ENCODE measurements at places on chromosomes 1 and 21.

GRCh38 chr1:6757719-6758435, 27.4 kb upstream of the CAMTA1 start:
- no peak for DNase-seq

DNA sequence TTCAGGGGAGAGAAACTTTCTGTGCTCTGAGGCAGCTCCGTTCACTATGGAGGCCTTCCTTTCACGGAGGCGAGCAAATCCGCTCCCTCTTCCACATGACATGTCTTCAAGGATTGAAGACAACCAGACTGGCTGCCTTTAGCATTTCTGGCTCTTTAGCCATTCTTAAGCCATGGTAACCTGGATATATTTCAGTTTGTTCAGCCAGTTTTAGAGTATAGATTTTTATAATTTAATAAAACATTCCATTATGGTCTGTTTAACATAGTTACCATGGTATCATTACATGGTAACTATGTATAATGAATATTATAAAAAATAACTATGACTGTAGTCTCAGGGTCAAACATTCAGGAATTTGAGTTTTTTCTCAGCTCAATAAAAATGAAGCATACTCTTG, 54.2 kb upstream of the NFIA start:
- DNase-seq: no peak

DNA sequence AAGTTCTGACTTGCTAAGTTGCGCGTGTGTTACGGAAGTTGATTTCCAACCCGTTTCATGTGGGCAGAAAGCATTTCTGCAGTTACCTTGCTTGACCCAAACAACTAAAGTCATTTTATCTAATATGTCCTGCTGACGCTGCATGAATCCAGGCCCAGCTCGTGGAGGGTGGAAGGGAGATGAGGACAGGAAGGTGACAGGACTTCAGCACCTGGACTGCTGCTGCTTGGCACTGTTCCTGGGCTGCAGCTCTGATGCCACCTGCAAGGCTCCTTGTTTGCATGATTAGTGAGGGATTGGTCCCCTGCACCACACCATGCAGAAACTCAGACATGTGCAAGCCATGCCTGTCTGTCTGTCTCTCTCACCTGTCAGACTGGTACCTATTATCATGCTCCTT, 198.4 kb downstream of the PRDM2 start:
- DNase-seq: no peak

DNA sequence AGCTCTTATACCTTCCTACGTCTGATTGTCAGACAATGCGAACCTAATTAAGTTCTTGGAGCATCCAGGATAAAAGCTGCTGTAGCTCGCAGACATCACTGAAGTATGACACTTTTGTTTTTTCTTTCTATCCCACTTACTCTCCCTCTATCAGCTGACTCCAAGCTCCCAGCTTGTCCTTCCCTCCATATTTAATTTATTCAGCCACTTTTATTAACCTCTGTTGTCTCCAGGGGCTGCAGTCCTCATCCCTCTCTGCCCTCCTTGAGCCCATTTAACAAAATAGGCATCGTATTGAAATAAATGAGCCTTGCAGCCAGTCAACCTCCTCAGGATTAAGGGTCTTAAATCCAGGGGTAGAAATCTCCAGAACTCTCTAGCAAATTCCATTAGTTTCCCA, 7.1 kb downstream of the KIRREL1 start:
- DNase-seq: no peak

- no peak for DNase-seq
Observed at GRCh38 chr1:164569866-164570265, 10.9 kb downstream of the PBX1 start.

DNA sequence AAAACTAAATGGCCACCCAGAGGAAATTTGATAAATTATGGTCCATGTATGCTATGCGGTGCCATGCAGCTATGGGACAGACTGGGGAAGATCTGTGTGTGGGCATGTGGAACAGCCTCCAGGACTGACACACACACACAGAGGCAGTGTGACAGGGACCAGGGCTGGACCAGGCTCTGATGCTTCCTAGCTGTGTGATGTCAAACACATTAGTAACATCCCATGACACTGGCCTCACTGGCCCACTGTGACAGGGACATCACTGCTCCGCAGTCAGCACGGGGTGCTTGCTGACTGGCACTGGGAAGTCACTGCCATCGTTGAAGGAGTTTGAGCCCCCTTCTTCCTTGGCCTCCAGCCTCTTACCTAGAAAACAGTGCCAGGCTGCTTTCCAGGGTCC, 13.9 kb downstream of the RAP1GAP start:
- no peak for DNase-seq

GRCh38 chr1:198970916-198971315, 332.1 kb downstream of the PTPRC start:
- no peak for DNase-seq

- no peak for DNase-seq
Observed at GRCh38 chr1:6053206-6053546, 7.5 kb downstream of the KCNAB2 start.

GRCh38 chr1:118333601-118334210, 148.7 kb upstream of the SPAG17 start:
- no peak for DNase-seq

- DNase-seq: no peak
Observed at GRCh38 chr1:8162168-8162567, 136.1 kb upstream of the ERRFI1 start.

- DNase-seq: peak; percentile 22
Observed at GRCh38 chr1:93629101-93630059, 52.3 kb downstream of the BCAR3 start.

DNA sequence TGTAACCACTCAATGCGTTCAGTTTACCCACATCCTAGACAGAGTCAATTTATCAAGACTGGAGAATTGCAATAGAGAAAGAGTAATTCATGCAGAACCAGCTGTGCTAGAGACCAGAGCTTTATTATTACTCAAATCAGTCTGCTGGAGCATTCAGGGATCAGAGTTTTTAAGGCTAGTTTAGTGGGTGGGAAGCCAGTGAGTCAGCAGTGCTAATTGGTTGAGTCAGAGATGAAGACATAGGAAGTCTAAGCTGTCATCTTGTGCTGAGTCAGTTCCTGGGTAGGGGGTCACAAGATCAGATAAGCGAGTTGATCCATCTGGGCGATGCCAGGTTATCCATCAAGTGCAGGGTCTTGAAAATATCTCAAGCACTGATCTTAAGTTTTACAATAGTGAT, 499.6 kb downstream of the MRPL39 start:
- DNase-seq: no peak

DNA sequence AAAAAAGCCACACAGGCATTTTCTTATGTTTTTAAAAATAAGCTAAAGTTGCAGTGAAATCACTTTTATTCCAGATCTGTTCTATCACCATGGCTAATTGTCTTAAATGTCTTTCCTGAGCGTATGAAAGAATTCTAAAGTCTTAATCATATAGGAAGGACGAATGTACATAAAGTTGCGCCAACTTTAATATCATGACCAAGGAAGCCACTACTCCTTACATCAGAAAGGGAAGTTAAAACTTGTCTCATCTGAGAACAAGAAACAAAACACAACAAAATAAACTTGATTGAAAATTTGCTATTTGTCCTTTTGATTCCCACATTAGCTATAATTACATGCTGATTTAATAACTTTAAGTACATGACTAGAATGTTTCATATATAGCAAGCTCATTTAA, 26.5 kb downstream of the CNIH4 start:
- DNase-seq: no peak

DNA sequence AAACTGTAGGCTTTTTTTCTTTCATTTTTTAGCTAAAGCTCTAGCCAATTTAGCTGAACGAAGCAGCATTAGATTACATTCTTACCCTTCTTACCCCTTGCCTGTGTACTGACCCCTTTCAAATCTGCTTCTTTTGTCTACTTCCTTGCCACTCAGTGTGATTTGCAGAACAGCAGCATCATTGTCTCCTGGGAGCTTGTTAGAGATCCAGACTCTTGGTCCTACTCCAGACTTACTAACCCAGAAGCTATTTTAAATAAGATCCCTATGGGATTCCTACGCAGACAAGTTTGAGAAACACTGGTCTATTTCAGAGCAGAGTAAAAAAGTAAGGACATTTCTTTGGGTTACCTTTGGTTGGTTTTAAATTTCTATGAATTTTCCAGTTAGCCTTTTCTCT, 13.8 kb downstream of the LRRC39 start:
- DNase-seq: no peak

DNA sequence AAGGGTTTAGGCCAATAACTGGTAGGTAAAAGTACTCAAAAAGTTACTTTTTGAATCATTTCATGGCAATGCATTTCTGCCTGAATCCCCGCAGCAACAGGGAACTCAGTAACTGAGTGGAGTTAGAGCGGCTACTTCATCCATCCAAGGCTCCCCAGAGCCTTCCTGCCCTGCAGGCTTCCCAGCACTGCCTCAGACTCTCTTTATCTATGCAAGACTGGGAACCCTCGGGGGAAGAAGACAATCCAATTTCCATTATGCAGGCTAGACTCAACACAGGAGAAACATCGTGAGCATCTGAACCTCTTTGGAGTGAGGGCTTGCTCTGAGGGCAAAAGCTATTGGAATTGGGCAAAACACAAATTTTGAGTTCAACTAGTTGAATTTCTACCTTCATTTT, 23.1 kb downstream of the ZMYND12 start:
- no peak for DNase-seq

DNA sequence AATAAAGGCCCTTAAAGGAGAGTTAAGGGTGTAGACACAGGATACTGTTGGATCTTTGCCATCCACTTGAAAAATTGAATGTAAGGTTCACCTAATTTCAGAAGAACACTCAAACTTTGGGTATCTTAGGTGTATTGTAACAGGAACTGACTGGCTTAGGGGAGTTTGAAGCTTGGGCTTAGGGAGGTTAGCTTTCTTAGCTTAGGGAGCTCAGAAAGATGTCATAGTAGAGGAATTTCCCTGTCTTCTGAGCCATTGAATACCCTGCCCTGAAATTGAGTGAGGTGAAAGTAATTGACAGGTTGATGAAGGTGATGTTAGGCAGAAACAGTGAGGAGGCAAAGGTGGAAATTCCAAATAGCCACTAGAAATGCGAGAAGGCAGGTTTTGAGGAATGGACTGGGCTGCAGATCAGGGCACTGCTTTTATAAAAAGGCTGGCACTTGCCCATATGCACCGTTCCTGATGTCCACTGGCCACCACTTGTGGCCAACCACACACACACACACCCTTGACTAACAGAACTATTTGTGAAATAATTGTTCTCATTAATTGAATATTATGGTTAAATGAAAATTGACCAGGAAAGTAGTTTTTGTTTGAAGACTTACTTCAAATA, 16.5 kb downstream of the BACH1 start:
- DNase-seq: no peak

DNA sequence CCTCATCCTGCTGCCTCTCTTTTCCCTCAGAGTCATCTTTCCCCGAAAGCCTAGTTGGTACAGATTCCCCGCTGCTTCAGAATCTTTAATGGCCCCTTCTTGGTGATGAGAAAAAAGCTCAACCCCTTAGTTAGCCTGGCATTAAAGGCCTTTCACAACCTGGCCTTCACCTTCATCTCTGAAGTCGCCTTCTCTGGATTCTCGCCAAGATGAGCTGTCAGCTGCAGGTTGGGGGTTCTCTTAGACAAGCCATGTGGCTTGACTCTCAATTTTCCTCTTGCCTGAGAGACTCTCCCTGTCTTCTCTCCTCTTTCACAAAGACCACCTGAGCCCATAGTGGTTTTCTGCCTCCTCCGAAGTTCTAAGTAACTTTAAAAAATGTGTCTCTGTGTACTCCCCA, 15.5 kb upstream of the DISC1 start:
- no peak for DNase-seq

GRCh38 chr1:59509341-59509875, 212.5 kb downstream of the FGGY start:
- DNase-seq: no peak

DNA sequence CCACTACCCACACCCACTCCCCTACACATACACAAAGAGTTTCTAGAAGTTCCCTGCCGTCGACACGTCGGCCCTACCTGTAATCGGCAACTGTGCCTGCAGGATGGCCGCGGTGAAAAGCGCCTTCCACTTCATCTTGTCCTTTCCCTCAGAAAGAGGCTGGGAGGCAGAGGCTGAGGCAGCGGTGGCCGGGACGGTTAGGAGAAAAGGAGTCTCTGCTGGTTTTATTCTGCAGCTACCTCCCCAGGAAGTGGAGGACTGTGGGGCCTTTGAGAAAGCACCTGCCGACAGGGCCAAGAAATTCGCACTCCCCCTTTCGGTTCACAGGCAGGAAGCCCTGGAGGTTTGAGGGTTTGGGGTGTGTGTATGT, at the start of gene CD247:
Gene CD247, minus strand, starts transcription at position 199 of the 370 bp plus-strand sequence. Its CDS starts 64 bp downstream, at position 135.
- no peak for DNase-seq

- no peak for DNase-seq
Observed at GRCh38 chr1:109927911-109928321, 17.3 kb downstream of the CSF1 start.

DNA sequence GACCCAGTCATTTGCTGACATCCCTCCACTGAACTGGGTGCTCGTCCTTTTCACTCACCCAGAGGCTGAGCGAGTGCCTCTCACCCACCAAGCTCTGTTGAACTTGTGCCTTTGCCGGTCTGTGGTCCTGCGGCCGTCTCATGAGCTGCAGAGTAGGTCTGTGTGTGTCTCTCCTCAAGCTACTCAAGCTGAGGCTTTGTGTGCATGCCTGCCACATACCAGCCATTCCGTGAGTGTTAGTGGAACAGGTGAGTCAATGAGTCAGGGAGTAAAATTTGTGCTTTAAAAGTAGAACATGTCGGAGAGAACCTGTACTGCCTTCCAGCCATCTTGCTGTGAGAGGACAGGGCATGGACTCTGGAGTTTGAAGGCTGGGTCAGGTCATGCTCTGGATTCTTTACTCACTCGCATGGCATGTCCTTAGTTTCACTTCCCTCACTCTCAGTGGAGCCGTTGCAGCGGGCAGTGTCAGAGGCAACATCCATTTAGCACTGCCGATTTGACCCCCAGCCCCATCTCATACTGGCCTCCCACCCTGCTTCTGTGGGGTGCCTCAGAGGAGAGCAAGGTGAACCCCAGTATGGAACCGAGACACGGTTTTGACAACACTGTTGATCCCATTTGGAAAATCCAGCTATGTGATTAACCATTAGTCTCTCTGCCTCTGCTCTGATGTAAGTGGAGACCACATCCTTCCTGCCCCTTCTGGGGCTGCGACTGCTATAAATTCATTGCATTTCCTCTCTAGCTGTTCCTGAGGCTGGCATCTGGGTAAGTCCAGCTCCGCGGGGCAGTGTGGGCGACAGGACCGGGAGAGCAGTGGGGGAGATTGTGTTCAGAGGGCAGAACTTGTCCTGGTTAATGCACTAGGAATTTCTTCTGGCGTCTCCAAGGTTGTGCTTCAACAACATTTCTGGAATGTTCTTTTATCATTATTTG, at the start of gene NLRP3:
Gene NLRP3, plus strand, starts transcription at position 751 of the 939 bp plus-strand sequence. CDS start 2,628 bp downstream, outside the sequence.
- no peak for DNase-seq

- DNase-seq: no peak
Observed at GRCh38 chr1:83109692-83110091, 889.2 kb downstream of the TTLL7 start.
